ENCODE measurements at places on chromosomes 2 and 18.
A peak's percentile ranks its signal among the peaks of the same experiment; 100 is the strongest.

DNA sequence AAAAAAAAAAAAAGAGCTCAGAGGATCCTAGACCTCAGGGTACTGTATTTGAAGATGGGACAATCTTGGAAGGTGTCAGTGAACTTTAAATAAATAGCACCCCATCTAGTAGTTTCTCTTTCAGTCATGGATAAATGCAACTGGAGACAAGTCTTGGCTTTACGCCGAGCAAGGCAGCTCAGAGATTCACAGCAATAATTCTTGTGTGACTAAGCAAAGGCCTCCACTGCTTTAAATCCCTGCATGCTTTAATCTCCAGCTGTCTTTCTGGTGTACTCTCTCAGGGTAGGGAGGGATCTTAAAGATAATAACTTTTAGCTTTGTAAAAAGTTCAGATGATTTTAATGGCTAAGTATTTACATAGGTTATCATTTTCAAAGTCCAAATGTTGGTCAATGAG lies 36.3 kb downstream of the NRXN1 start:
- no peak for DNase-seq

- no peak for DNase-seq
These were observed 174.5 kb downstream of the TCF4 start for GRCh38 chr18:55413474-55413873.

- no peak for DNase-seq
These were observed 54.5 kb downstream of the LONRF2 start for GRCh38 chr2:100267751-100268150.

DNA sequence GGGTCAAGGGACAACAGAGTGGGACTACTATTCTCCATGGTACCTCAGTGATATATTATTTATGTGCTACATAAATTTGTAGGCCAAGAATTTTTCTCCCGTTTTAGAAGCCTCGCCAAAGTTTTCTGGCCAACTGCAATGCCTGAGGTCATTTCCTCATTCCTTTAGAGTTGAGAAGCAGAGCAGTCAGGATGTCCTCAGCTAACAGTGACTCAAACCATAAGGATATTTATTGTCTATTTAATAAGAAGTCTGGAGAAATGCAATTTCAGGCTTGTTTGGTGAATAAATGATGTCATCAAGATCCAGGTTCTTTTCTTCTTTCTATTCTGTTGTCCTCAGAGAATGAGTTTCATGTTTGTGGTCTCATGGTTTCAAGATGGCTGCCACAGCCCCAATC lies 91.0 kb downstream of the ADCYAP1 start:
- DNase-seq = no peak

DNA sequence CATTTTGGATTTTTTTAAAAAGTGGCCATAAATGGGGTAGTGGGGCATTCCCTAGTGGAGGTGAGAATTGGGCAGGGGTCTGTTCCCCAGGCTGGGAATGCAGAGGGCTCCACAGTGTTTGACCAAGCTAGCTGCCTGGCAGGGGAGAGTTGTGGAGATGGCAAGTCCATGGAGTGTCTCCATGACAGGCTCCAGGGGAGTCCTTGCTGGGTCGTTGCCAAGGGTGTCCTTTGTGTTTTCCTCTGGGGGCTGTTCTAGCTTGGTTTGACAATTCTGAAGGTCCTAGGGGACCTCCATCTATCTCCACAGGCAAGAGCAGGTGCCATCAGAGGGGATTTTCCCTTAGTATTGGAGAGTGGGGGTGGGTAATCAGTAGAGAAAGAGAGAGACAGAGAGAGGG lies 265.3 kb downstream of the DYSF start:
- DNase-seq = no peak

DNA sequence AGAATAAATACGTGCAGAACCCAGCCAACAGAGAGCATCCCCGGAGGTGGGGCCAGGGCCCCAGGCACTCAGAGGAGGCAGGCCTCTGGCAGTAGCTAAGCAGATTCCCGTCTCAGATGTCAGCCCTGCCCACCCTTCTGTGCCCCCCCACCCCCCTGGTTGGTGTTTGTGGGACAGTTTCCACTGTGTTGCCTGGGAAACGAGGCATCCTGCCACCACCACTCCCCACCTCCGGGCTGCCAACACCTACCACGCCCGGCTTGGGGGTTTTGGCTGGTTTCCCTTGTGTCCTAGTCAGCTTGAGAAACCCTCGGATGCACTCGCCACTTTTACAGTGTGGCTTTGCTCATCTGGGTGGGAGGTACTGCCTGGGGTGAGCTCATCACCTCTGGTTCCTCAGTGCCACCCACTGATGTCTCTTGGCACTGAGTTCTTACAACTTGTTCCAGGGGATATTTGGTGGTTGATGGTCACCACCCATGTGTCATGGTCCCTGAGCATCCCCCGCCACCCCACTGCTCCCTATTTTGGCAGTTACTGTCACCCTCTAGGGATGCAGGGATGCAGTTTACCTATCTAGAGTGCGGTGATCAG lies 72.4 kb upstream of the YWHAQ start:
- DNase-seq = peak; percentile 68

DNA sequence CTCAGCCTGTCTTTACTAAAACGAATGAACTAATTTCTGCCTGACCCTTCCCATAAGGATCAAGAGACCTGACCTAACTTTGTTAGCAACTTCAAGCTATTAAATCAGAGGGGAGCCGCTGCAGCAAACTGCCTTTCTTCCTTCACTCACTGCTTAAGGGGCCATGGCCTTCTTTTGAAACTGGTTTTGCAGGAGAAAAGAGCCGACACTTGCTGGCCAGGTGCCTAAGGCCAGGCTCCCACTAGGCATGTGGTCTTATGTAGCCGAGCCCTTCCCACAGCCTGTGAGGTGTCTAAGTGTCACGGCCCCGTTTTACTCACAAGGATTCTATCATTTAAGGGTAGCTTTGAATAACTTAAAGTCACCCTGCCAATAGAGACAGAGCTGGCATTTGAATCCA lies 130.8 kb downstream of the ZNF236 start:
- DNase-seq = no peak

GRCh38 chr2:189466656-189467055 lies 25.4 kb downstream of the WDR75 start:
- no peak for DNase-seq

GRCh38 chr18:30034818-30035217 lies 1007.7 kb downstream of the DSC3 start:
- no peak for DNase-seq

- DNase-seq = no peak
These were observed 23.6 kb upstream of the SERPINE2 start for GRCh38 chr2:224062481-224063297.

GRCh38 chr2:178825183-178825582 lies 18.0 kb upstream of the TTN start:
- no peak for DNase-seq

DNA sequence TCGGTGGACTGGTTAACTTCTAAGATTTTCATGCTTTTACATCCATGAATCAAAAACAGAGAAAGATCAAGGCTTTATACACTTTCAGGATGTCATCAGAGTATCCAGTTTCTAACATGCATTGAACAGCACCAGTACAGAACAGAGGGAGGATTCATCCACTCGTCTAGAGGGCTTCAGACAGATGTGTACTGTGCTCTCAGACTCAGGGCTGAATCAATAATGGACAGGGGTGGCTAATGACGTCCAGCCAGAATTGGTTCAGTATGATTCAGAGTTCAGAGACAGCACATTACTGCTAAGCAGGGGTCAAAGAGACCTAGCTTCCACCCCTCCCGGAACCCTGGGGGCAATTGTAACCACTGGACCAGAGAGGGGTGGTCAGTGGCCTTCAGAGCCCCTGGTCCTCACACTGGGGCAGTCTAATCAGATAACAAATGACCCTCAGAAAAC lies 37.3 kb downstream of the RNU4ATAC start:
- no peak for DNase-seq

DNA sequence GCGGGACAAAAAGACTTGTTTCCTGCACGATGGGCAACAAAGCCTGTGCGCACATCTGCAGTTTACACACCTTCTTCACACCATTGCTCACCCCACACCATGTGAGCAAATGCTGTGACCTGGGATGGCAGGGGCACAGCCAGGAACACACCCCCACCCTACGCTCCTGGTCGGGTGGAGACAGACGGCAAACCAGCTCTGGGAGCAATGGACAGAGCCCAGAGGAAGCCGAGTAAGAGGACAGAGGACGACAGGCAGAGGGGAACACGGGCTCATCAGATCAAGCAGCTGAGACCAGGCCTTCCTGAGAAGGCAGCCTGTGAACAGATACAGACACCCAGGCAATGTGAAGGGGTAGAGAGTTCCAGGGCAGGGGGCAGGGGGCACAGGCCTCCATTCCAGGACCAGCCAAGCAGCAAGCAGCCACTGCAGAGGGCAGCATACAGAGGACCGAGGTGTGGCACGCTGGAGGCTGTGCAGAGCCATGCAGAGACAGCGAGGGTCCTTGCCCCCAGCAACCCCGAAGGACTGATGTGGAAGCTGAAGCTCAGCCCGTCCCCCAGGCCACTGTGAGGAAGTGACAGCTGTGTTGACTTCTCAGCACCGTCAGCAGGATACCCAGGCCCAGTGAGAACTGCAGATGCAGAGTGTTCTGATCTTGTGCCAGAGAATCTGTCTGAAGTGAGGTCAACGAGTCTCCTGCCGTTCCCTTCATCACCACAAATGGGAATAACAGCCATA lies 46.2 kb downstream of the PARD6G start:
- no peak for DNase-seq

DNA sequence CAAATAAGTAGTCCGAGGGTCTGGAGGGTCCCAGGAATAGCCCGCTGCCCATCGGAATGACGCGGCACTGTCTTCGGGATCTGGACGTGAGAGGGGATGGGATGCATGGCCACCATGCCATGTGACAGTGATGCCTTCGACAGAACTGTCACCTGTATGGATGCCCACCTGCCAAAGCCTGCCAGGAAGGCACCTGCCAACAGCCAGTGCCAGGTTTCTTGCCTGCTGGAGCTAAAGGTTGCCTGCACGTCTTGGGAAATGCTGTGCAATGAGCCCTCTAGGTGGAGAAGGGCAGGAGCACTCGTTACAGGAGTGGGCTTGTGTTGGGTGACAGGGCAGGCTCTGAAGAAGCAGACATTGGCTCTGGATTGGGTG lies 20.5 kb downstream of the GPR35 start:
- no peak for DNase-seq

DNA sequence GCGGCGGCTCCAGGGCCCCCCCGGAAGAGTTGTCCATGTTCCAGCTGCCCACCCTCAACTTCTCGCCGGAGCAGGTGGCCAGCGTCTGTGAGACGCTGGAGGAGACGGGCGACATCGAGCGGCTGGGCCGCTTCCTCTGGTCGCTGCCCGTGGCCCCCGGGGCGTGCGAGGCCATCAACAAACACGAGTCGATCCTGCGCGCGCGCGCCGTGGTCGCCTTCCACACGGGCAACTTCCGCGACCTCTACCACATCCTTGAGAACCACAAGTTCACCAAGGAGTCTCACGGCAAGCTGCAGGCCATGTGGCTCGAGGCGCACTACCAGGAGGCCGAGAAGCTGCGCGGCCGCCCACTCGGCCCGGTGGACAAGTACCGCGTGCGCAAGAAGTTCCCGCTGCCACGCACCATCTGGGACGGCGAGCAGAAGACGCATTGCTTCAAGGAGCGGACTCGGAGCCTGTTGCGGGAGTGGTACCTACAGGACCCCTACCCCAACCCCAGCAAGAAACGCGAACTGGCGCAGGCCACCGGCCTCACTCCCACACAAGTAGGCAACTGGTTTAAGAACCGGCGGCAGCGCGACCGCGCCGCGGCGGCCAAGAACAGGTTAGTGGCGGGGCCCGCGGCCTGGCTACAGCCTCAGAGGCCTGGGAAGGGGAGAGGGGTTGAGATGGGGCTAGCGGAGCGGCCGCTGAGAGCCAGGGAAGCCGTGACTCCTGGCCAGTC lies 965 bp downstream of the SIX3 start:
- no peak for DNase-seq

GRCh38 chr2:109020217-109020637 lies 31.2 kb upstream of the EDAR start:
- DNase-seq = no peak

- no peak for DNase-seq
These were observed 64.0 kb downstream of the BOLA3 start for GRCh38 chr2:74083750-74084149.

GRCh38 chr2:194735837-194736542 lies 921.0 kb upstream of the SLC39A10 start:
- no peak for DNase-seq

DNA sequence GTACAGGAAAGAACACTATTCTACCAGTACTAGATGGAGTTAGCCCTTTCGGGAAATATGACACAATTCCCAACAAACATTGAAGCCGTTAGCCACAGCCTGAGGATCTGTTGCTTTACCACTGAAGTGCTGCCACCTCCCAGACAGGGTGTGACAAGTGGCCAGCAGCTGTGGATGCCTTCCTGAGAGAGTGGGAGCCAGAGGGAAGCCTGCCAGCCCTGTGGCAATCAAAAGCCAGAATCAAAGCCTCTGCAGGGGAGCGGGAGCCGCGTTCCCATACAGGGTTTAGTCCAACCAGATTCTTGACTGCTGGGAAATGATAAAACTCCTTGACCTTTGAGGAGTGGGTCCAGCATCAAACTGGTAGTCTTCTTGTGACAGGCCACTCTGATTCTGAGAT lies 38.0 kb downstream of the SLC4A1AP start:
- no peak for DNase-seq

- DNase-seq = no peak
These were observed 810.5 kb downstream of the SLC4A3 start for GRCh38 chr2:220437938-220438337.

- DNase-seq = no peak
These were observed 909 bp downstream of the TGFA start for GRCh38 chr2:70552501-70553333.

DNA sequence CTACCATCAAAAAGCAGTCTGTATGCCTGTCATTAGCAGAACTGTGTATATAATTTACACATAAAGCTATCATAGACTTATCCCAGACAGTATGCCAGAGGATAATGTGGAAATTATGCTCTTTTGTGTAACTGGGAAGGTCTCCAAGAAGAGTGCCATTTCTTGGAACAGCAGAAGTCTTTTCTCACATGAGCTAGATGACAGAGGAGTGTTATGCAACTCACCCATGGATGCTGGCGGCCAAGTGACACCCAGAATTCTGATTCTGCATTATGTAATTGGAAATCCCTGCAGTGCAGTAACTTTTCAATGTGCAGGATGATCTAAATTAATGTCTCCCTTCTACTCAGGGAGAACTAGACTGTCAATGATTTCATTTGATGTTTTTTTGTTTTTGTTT lies 160.0 kb downstream of the UBE2E3 start:
- DNase-seq = no peak

DNA sequence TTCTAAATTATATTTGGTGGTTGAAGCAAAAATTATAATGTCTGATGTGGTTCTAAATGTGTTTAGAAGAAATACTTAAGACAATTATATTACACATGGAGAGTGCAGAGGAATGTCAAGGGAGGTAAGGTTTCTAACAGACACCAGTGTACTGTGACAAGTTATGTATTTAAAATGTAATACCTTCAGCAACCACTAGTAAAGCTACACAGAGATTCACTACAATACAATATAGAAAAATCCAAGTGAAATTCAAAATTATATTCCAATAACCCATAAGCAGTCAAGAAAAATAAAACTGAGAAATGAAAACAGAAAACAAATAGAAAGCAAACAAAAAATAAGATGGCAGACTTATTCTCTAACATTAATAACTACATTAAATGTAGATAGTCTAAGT lies 249.5 kb upstream of the KLHL14 start:
- DNase-seq = no peak
